Activated naive CD4-positive, alpha-beta T cell treated with anti-CD3 and anti-CD28 coated beads, Interleukin-2, amount 50 U/mL, for 72 hours (primary cell): ENCODE measurements at places on chromosomes 7 and 10. TPM values are rescaled to one million over a fixed set of nuclear protein-coding genes. Genes with fewer than 3 reads are reported as not detected.

Gene FEZF1
- total RNA-seq: not detected

GRCh38 chr10:93261089-93261488 lies 187.4 kb downstream of the CYP26A1 start:
- no peak for DNase-seq

DNA sequence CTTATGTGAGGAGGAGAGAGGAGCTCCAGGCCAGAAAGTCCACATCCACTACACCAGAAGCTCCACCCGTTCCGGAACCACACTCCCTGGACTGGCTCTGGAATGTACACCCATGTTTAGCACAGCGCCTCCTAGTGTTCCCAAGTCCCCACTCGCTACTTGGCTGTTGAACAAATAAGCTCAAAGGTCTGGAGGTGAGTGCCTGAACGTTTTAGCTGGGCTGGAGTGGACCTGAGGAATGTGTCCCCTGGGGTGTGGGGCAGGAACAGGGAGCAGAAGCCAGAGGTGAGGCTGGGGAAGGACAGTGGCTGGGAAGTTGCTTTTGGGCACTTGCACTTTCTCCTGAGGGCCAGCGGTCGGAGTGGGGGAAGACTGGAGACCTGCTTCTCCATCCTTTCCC lies 164.1 kb upstream of the CDCA7L start:
- no peak for DNase-seq

GRCh38 chr7:135098391-135098790 lies 49.5 kb upstream of the TMEM140 start:
- DNase-seq: no peak

DNA sequence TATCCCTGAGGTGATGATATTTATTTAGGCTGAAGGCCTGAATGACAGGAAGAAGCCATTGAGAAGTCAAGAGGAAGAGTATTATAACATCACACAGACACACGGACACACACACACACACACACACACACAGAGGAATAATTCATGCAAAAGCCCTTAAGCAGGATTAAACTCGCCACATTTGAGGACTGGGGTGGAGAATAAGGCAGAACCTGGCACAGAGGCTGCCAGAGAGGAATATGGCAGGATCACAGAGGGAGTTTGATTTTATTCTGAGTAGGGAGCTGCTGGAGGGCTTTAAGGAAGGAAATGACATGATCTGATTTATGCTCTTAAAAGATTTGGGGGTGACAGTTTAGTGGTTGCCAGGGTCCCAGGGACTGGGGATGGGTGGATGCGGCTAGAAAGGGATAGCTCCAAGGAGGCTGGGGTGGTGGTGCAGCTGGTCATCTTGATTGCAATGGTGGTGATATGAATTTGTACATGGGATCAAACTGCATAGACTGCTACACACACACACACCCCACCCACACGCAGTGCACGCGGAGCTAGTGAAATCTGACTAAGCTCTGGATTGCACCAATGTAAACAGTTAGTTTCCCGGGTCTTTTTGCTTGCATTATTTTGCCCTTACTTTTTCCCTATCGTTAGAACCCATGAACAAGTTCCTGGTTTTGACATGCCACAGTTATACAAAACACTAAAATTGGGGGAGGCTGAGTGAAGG lies 11.2 kb downstream of the SMURF1 start:
- DNase-seq: no peak

GRCh38 chr10:86759073-86759672 lies 2.8 kb downstream of the BMPR1A start:
- no peak for DNase-seq

DNA sequence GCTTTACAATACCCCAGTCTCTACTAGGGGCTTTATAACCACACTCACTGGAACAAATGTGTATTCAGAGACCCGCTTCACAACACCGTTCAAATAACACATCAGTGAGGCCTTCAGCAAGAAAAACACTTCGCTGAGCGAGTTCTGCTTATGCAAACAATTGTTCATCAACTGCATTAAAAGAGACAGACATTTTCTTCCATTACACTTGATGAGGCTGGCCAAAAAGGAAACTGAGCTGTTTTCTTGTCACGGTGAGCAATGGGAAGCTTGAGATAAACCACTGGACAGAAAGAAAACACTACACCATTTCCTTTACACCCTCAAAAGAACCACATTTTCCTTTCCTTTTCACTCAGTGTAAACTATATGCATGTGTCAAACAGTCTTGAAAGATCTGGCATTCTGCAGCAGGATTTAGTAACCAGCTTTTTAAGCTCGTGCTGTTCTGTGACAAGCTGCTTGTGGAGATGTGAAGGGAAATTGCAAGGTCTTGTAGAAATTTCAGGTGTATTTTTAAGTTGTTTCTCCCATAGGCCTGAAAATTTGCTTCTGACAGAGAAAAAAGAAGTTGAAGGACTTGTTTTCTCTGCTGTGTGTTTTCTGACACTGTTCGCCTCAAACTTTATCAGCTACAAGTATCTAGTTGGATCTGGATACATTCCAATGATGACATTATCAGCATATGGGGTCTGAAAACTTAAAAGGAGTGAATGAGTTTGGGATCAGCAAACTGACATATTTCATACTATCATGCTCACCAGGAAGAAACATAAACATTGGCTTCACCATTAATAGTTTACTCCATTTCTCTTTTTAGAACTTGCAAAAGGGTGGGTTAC lies 693.1 kb downstream of the PARD3 start:
- DNase-seq: no peak

GRCh38 chr7:17181482-17181881 lies 117.0 kb upstream of the AHR start:
- no peak for DNase-seq

- DNase-seq: no peak
These were observed 152.0 kb downstream of the MACC1 start for GRCh38 chr7:20064974-20065862.

- DNase-seq: no peak
These were observed 93.4 kb downstream of the GPR26 start for GRCh38 chr10:123759501-123760031.

Gene STAG3
- total RNA-seq: 54.2 TPM

GRCh38 chr10:23275355-23275754 lies 69.2 kb downstream of the C10orf67 start:
- DNase-seq: no peak

Gene CCDC136
- 20.3 TPM for total RNA-seq

Gene PAPSS2
- total RNA-seq: 1.5 TPM

DNA sequence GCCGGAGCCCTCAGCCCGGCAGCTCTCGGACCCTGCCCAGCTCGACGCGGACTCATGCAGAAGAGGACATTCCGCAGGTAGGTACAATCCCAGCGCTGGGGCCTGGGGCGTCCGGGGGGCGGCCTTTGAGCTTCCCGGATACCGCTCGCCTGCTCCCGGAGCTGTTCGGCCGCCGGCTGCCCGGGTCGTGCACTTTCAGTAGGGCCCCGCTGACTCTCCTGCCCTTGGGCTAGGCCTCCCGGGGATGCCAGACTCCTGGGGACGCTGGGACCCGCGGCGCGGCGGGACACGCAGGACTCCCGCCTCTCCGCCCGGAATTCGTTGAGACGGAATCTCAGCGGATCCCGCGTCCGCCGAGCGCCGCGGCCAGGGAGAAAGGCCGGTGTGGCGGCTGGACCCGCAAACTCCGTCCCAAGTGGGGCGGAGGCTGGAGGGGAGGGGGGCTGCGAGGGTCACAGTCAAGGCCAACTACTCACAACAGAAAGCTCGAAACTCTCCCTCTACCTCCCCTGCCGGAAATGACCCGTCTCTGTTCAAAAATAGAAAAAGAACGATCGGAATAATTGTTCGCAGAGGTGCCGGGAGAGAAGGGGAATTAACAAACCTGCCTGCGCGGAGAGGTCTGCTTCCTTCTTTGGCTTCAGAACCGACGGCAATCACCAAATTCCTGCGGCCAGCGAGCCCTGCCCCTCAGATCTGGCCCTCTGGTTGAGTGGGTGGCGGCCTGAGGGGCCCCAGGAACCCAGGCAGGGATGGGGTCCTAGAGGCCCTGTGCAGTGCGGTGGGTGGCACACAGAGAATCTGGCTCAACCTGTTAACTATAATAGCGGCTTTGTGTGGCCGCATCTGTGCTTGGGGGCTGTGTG lies 9.2 kb downstream of the TLX1 start:
- DNase-seq: no peak

- DNase-seq: no peak
These were observed 41.8 kb downstream of the NCAPG2 start for GRCh38 chr7:158662610-158663427.

GRCh38 chr7:122303531-122304318 lies 825 bp downstream of the FEZF1 start:
- DNase-seq: no peak

Gene SP8
- total RNA-seq: not detected

GRCh38 chr7:7607010-7607409 lies 33.5 kb upstream of the UMAD1 start:
- DNase-seq: no peak

Gene TRUB1
- 18.9 TPM for total RNA-seq

DNA sequence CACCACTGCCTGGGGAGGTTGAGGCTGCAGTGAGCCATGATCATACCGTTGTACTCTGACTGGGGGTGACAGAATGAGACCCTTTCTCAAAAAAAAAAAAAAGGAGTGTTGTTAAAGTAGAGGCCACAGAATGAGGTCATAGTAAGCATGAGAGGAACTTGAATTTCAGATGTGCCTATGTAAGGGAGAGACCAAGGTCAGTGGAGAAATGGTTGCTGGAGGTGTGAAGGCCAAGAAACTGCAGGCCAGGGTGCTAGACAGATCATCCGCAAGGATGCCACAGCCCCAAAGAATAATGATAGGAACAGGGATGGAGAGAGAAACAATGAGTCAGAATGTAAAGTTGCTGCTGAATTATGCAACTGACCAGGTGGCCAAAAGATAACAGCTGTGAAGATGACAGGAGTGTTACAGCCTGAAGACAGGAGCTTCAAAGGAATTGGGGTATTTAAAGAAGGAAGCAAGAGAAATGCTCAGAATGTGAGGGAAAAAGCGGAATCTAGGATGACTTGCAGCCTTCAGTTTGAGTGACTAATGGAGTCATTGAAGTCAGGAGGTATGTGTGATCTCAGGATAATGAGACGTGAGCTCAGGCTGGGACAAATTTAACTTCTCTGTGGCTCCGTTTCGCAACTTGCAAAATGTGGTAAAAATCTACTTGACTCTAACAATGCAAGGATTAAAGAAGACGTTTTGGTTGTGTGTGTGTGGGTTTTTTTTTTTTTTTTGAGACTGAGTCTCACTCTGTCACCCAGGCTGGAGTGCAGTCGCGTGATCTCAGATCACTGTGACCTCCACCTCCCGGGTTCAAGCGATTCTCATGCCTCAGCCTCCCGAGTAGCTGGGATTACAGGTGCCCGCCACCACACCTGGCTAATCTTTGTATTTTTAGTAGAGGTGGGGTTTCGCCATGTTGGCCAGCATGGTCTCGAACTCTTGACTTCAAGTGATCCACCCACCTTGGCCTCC lies 22.2 kb downstream of the TYW1B start:
- no peak for DNase-seq

DNA sequence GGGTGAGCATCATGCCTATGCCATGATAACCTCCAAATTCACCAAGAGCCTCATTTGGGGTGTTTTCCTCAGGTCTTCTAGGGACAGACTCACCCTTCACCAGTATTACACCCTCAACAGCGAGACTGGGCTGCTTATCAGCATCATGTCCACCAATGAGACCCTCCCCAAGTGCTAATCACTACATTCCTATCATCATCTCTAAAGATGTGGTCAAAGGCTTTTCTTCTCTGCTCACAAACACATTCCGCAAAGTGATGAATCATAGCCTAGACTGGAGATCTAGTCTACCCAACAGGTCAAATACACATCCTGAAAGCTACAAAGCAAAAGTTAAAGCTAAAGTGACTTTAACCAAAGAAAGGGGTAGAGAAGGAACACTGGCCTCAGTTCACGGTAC lies 75.3 kb upstream of the C7orf33 start:
- no peak for DNase-seq

DNA sequence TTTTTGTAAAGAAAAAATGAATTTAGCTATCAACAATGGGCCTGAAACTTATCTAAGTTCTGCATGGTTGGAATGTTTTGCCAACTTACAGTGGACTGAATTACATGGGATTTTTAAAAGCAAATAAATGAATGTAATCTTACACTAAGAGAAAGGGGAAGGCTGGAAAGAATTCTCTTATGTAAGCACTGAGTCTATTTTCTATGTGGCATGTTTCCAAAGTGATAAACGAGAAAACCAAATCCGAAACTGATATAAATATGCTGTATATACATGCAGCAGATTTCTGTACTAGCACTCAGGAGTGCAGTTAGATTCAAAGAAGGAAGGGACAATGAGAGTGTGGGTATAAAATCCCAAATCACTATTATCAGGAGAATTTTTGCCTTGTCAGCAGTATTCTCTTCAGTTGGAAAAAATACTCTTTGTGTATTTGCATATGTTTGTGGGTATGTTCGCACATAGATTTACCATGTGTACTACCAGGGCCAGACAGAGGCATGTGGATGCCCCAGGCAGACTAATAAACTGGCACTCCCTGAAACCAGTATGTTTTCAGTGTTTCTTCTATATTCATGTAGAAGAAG lies 334.3 kb upstream of the SEMA3D start:
- DNase-seq: no peak

- DNase-seq: peak; percentile 53
These were observed 73.4 kb downstream of the CFAP46 start for GRCh38 chr10:132868995-132869394.

- DNase-seq: no peak
These were observed 21.1 kb downstream of the UNCX start for GRCh38 chr7:1253681-1254181.

- DNase-seq: no peak
These were observed 61.0 kb downstream of the VTI1A start for GRCh38 chr10:112507988-112508387.

DNA sequence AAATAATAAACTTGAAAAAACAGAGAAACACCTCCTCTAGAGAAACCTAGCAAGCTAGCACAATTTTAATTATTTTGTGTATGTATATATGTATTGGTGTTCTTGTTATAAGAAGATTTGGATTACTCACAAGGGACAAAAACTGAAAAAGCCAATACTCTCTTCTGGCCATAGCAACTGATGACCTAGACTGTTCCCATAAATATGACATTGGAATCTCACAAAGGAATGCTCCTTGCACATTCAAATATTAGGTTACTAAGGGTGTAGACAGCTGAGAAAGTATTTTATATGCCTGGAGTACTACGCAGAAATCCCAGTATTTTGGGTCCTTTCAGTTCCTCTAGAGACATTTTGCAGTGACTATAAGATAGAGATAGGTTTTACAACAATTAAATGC lies 279.4 kb downstream of the FZD1 start:
- no peak for DNase-seq

DNA sequence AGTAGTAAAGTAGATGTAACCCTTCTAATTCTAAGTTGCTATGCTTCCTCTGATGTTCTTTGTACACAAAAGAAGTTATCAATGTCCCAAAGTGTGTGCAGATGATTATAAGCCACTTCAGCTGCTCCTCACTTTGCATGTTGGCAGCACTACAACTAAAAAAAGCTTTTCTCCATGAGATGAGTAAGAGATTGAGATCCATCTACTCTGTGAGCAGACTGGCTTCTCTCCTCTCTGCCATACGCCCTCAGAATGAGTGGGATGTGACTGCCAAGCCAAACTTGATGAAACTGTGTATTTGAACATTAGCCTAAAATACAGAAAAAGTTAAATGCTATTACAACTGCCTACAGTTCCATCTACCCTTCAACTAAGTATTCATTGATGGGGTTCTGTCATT lies 102.9 kb upstream of the ETV1 start:
- no peak for DNase-seq

Gene PNLIPRP3
- total RNA-seq: not detected

GRCh38 chr7:132158166-132158565 lies 418.1 kb downstream of the PLXNA4 start:
- no peak for DNase-seq
